ENCODE measurements at places on chromosomes 1 and 21. TPM values are rescaled to one million over a fixed set of nuclear protein-coding genes. Genes with fewer than 3 reads are reported as not detected.

GRCh38 chr1:184905601-184906322, 68.5 kb downstream of the NIBAN1 start:
- H3K4me1 ChIP-seq, result peaks cover 6% of the 10 kb centered on the region
- DNase-seq, result no peak
- no peak overlapping the region for H3K4me3 ChIP-seq
- H3K27me3 ChIP-seq, result peaks cover 4% of the 10 kb centered on the region
- no peak overlapping the region for H3K27ac ChIP-seq

- peaks cover 7% of the 10 kb centered on the region for H3K4me1 ChIP-seq
- H3K27me3 ChIP-seq, result peaks cover 28% of the 10 kb centered on the region
- H3K36me3 ChIP-seq, result no peaks in the 10 kb centered on the region
- H3K4me3 ChIP-seq, result no peak overlapping the region
- H3K27ac ChIP-seq, result no peak overlapping the region
Measured at GRCh38 chr1:41493117-41493536, 8.6 kb upstream of the EDN2 start.

GRCh38 chr1:32241001-32241763, 5.8 kb upstream of the FAM167B start:
- no peaks in the 10 kb centered on the region for H3K36me3 ChIP-seq
- DNase-seq, result peak; percentile 55
- peak overlapping the region; percentile 82 for H3K4me3 ChIP-seq
- H3K4me1 ChIP-seq, result peaks cover 26% of the 10 kb centered on the region
- no peaks in the 10 kb centered on the region for H3K27me3 ChIP-seq

DNA sequence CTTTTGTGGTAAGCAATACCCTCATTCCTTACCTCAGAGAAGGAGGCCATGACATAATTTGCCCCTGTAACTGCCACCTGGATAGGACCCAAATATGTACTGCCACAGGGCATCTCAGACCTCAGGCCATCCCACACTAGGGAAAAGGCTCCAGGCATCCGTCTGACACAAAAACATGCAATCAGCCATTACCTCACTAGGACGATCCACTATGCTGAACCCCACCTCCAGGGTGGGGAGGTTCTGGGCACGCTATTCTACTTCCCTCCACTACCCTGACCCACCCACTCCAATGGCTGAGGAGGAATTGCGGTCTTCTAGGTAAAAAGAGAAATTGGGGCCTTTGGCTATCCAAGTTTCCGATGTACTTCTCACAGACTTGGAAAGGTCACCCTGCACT, 53.6 kb downstream of the ERI3 start:
- no peak for DNase-seq
- H3K4me1 ChIP-seq, result peaks cover 25% of the 10 kb centered on the region
- no peaks in the 10 kb centered on the region for H3K27me3 ChIP-seq
- no peak overlapping the region for H3K27ac ChIP-seq

The TOR3A gene
- total RNA-seq, result 39.2 TPM

DNA sequence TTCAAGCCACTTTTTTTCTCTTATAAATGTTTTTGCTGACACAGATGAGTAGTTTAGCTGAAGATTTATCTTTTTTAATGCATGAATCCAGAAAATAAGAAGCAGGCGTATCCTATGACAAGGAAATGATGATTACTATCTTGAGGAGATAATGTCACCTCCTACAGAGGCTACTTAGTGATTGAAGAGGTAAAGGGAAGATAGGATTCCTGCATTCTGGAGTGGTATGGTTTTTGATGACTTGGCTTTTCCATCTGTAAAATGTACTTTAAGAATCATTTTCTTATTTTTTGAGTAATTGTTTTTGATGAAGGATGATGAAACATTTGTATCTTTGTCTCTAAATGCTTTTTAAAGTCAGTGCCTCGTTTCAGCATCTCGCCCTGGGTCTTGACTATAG, 122.9 kb downstream of the SPATA46 start:
- no peaks in the 10 kb centered on the region for H3K36me3 ChIP-seq
- no peak for DNase-seq
- peaks cover 10% of the 10 kb centered on the region for H3K27me3 ChIP-seq
- H3K27ac ChIP-seq, result no peak overlapping the region
- H3K4me3 ChIP-seq, result no peak overlapping the region

DNA sequence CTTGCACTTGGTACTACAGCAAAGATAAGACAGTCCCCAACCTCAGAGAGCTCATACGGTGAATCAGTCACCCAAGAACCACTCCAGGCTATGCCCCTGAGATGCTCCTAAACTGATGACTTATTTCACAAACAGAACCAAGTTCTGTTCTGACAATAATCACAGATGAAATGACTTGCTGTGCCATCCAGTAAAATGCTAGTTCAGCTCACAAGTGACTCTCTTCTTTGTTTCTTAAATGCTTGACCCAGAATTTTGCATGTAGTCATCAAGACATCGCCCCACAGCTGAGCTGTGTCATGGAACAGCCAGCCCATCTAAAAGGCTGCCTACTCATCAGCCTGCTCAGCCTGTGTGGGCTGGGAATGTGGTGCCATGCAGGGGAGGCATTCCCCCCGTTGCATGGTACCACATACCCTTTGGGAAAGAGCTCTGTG, 6.1 kb upstream of the SLC19A2 start:
- peaks cover 8% of the 10 kb centered on the region for H3K27me3 ChIP-seq
- no peaks in the 10 kb centered on the region for H3K36me3 ChIP-seq
- H3K4me1 ChIP-seq, result peaks cover 52% of the 10 kb centered on the region
- H3K4me3 ChIP-seq, result no peak overlapping the region
- H3K27ac ChIP-seq, result peak overlapping the region; percentile 27
- peak; percentile 67 for DNase-seq

DNA sequence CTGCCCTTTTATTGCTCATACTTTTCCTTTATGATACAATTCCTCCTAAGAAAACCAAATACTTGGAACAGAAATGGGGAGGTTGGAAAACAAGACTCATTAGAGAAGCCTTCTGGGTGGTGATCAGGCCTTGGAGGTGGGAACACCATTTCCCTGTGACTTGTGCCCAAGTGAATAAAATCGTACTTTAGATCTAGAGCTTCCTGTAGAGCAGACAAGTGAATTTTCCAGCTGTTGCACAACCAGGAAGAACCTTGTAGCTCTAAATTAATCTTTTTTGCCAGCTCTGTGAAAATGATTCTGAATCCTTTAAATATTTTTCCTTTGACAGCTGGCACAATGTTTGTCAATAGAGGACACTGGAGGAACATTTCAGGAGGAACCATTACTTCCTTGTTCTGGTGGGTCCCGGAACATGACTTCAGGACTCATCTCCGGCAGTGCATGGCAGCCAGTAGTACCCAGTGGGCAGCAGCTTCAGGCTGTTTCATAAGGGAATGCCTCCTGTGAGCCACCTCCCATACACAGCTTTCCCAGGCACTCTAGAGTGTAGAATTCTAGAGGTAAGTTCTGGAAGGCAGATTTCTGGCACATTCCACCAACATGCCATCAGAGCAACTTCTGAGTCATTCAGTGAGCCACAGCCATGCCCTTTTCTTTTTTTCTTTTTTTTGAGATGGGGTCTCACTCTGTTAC, 5.5 kb upstream of the SNAPIN start:
- DNase-seq, result no peak
- no peak overlapping the region for H3K27ac ChIP-seq
- no peaks in the 10 kb centered on the region for H3K27me3 ChIP-seq

All from activated naive CD4-positive, alpha-beta T cell treated with anti-CD3 and anti-CD28 coated beads for 36 hours (primary cell).